D721Med (cell line): ENCODE measurements at places on chromosomes 2 and 18.

DNA sequence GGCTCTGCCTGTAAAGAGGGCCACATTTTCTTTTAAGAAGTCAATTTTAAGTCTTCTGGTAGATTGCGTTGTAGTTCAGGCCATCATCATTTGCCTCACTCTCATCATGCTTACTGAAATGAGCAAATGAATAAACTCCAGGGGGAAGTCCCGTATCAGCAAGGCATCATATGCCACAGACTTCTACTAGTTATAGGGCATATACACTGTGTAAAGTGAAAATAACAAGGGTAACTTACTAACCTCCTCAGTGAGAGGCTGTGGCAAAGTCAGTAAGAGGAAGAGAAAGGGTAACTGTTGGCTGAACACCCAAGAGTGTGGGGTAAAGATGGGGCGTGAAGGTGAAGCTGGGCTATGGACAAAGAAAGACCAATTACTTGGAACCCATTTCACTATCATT, 456.2 kb downstream of the SPAG16 start:
- DNase-seq, result no peak

DNA sequence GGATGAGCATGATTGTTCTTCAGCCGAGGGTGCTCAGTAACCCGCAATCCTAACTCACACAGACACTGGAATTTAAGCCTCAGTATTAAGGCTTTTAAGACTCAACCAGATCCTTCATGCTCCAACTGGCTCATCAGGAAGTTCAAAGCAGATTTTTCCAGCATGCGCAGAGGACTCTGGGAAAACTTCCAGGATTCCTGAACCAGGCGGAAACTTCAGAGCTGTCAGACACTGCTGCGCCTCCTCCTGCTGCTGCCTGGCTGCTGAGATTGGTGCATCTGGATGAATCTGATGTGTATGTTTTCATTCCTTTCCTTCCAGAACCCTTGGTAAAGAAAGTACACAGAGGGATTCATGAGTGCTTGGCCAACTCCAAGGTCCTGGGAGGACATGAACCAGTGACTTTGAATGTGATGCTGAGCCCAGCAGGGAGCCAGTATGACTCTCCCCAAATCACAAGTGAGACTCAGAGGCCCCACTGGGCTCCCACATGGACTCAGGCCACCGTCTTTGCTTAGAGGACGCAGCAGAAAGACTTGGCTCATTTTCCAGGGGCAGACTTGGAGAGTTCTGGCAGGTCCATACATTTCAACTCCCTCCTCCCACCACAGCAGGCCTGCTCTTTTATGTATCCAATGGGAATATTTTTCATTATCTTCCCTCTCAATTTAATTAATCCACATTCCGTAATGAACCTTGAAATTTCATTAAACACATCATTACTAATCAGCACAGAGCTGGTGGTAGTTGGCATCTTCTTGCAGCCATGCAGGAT, 143.5 kb upstream of the HDAC4 start:
- no peak for DNase-seq

GRCh38 chr2:240905176-240905781, 857 bp upstream of the CROCC2 start:
- no peak for DNase-seq

- no peak for DNase-seq
These were observed 595.5 kb upstream of the ID2 start for GRCh38 chr2:8086357-8086756.

GRCh38 chr2:150431561-150432311, 55.7 kb downstream of the RND3 start:
- no peak for DNase-seq

GRCh38 chr2:174635015-174635593, 37.5 kb upstream of the WIPF1 start:
- DNase-seq, result no peak

- DNase-seq, result no peak
These were observed 3.5 kb downstream of the MXD1 start for GRCh38 chr2:69918401-69918800.

DNA sequence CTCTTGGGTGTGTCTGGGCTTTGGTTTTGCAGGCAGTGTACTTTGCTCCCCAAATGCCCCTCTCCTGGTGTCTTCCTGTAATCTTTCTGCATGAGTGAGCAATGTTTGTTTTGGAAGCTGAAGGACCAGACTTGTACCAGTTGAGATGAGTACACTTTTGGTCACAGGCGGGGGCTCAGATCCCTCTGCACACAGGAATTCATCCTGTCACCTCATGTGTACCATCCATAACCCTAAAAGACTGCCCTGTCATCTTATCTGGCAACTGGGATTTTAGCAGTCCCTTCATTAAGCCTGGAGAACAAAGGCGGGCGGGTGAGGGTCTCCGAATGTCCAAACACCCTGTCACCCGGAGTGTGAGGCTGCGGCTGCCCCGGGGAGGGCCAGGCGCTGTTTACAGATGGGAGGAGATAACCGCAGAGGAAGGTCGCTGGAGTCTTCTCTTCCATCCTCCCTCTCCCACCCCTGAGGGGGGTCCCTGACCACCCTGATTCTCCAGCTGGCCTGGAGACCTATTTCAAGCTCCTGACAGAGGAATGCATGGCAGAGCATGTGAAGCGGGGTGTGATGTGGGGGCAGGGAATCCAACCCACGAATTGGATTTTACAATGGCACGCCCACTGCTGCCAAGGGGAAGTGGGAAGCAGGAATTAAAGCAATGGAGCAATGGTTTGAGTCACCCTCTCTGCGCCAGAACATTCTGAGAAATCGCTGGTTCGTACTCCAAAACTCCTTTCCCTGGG, 158.2 kb upstream of the MYCN start:
- DNase-seq, result no peak
